CD4-positive, alpha-beta T cell treated with Interleukin-6 for 4 hours (primary cell): ENCODE measurements at places on chromosomes 16 and 17.

GRCh38 chr16:88783391-88784073 lies 1.5 kb downstream of the PIEZO1 start:
- peak; percentile 39 for DNase-seq

GRCh38 chr16:66342294-66342900 lies 24.1 kb upstream of the CDH5 start:
- DNase-seq, result peak; percentile 14

GRCh38 chr16:68737730-68738629 lies 888 bp downstream of the CDH1 start:
- DNase-seq, result no peak

GRCh38 chr17:48131216-48131824 lies 23.8 kb downstream of the SNX11 start:
- peak; percentile 66 for DNase-seq

DNA sequence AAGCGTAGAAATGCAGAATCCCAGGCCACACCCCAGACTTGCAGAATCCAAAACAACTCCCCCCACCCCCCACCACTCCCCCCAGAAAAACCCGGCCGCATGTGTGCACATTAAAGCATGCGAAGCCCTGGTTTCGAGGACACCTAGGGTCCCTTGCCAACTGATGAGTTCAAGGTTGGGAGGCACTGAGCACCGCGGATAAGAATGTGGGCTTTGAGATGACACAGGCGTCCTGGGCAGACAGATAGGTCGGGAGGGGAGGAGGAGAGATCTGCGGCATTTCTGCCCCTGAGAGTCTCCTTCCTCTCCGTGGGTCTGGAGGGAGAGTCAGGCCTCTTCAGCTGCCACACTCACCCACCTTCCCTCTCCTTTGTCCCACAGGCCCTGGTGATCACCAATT lies 98.3 kb downstream of the ABCC1 start:
- DNase-seq, result no peak

GRCh38 chr17:19270704-19271611 lies 33.8 kb downstream of the EPN2 start:
- no peak for DNase-seq

- DNase-seq, result no peak
Observed at GRCh38 chr16:58409316-58409973, 17.2 kb downstream of the GINS3 start.

DNA sequence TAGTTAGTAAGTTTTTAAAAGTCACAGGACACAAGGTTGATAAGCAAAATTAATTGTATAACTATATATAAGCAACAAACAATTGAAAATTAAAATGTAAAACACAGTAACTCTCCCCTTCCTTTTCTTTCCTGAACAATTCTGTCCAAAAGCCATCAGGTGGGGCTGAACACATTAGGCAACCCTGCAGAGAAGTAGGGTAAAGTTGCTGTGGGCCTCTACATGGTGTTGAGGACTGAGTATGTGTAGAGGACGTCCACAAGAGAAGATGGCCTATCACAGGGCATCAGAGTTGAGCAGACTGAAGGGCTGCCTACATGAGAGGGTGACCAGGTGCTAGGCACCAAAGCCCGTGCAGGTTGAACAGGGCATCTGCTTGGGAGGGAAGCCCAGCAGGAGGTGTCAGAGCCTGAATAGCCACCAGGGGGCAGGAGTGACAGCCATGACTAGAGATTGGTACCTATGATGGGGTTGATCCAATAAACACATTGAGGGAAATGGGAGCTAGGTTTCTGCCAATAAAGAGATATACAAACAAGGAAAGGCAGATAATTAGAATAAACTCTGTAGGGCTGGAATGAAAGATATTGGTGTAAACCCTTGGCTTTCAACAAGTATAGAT lies 415.1 kb downstream of the NPIPA8 start:
- peak; percentile 38 for DNase-seq

DNA sequence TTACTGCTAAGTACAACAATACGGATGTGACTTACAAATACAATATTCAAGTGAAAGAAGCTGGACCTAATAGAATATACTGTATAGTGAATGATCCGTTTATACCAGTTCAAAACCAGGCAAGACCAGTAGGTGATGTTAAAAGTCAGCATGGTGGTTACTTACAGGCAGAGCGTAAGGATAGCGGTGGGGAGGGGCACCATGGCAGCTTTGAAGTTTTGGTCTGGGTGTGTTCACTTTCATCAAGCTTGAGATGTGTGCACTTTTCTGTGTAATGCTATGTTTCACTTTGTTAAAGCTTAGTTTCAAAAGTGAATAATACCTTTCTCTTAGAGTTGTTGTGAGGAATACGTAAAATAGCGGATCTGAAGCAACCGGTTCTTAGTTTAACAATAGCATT lies 16.5 kb upstream of the SLC35G3 start:
- peak; percentile 74 for DNase-seq

DNA sequence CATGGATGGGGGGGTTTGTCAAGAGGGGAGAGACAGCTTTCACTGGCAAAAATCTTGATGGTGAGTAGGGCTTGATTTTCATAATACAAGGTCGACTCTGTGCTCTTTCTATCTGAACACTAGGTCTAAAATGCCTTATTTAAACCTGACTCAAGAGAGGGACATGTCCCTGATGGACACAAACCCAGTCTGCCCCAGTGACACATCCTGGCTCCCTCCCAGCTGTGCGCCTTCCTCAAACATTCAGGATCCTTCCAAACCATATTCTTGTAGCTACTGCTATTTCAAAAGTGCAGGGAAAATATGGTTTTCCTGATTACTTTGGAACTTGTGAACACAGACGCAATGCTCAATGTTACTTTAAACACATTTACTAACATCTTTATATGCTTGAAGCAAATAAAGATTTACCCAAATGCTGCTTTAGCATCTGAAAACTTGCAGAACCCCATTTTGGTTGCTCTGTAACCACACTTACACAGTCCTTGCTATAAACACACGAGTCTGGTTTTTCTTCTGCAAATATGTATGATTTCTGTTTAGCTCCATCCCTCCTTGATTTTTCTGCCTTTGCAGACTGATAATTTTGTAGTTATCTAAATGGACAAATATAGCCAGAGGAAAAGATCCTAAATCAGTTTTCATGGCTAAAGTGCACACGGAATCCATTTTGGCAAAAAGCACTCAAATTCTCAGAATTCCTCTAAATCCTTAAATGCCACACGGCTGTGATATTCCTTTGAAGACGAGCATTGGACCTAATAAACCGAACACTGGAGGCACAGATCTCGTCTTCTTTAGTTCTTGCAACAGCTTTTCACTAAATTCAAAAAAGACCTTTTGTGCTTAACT lies 499.9 kb upstream of the ZFHX3 start:
- no peak for DNase-seq

- DNase-seq, result no peak
Observed at GRCh38 chr16:79401782-79402181, 198.8 kb downstream of the MAF start.

GRCh38 chr16:86316967-86317812 lies 193.1 kb upstream of the FOXF1 start:
- no peak for DNase-seq

DNA sequence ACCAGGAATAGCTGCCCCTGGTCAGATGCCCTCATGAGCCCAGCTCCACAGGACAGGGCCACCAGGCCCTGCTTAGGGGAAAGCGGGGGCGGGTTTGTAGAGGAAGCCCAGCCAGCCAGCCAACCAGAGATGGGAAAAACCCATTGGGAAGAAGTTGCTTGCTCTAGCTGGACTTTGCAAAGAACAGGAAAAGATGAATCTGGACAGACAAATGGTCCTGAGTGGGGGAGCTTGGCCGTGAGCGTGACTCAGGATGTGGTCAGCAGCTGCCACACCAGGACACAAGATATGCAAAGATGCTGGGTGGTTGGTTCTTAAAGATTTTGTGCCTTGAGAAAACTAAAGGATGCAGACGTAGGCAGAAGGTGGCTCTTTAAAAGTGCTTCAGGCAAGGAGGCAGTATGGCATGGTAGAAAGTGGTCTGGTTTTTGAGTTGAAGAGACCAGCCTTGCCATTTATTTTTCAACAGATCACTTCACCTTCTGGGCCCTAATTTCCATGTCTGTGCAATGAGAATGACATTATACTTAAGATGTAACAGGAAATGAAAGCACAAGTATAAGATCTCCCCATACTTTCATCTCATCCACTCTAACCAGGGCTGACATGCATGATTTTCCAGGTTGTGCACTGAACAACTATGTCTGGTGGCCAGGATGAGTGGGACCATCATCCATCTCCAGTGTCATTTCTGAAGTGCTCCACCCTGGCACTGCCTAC lies 27.8 kb upstream of the HEATR6 start:
- no peak for DNase-seq

DNA sequence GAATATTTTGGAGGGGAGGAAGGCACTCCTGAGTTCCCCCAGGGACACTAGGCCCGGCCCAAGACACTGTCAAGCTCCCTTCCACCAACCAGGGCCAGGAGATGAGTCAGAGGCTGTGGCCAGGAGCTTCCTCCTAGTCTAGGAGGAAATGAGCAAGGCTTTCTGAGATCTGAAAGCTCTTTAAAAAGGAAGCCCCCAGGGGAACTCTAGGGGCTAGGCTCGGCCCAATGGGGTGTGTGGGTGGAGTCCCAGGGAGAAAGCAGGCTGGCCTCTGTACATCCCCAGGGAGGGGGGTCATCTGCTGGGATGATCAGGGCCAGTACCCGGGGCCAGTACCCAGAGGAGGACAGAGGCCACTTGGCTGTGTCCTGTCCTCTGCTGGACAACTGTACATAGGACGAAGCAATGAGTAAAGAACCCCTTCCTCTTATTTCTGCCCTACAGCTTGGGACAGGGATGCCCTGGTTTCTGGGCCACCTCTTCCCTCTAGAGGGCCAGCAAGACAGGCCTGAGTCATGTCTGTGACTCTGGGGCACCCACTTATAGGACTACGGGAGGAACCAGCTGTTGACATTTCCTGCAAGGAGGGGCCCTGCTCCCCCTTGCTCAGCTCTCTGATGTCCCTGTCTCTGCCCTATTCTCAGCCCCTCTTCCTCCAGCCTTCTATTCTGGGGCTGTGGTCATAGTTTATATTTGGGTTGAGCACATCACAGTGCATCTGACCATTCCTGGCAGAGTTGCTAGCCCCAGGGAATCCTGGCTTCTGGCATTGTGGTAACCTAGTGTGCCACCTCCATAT lies 2.7 kb downstream of the FHOD1 start:
- peak; percentile 84 for DNase-seq

GRCh38 chr16:19883296-19883965 lies 1.2 kb downstream of the GPRC5B start:
- peak; percentile 12 for DNase-seq

- no peak for DNase-seq
Observed at GRCh38 chr16:20122011-20122410, 48.3 kb upstream of the GPR139 start.

- DNase-seq, result no peak
Observed at GRCh38 chr17:5911919-5912318, 158.3 kb upstream of the WSCD1 start.

DNA sequence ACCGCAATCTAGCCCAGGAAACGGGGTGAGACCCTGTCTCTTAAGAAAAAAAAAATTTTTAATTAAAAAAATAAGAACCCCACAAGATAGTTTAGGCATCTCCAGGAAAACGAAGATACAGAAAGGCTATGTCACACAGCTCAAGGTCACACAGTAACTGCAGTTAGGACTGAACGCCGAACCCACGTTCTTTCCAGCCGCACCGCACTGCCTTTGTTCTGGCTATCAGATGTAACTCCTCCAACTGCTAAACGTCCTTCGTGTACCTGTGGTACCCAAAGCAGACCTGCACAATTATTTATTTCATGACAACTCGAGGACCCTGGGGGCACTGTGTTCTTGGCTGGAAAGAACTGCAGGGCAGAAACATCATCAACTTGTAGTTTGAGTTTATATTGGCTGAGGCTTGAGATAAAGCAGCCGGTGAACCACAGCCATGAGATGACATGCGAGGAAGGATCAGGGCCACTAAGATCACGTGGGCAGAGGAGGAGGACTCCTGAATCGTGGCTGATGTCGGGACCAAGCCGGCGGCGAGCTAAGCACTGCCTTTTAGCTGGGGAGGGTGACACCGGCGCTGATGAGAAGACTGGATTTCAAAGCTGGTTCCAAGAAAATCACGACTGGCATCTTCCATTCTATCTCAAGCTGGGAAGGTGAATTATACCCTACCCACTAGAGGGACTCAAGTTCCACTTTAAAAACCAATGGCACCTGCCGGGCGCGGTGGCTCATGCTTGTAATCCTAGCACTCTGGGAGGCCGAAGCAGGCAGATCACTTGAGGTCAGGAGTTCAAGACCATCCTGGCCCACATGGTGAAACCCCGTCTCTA lies 20.7 kb upstream of the MNT start:
- DNase-seq, result no peak

DNA sequence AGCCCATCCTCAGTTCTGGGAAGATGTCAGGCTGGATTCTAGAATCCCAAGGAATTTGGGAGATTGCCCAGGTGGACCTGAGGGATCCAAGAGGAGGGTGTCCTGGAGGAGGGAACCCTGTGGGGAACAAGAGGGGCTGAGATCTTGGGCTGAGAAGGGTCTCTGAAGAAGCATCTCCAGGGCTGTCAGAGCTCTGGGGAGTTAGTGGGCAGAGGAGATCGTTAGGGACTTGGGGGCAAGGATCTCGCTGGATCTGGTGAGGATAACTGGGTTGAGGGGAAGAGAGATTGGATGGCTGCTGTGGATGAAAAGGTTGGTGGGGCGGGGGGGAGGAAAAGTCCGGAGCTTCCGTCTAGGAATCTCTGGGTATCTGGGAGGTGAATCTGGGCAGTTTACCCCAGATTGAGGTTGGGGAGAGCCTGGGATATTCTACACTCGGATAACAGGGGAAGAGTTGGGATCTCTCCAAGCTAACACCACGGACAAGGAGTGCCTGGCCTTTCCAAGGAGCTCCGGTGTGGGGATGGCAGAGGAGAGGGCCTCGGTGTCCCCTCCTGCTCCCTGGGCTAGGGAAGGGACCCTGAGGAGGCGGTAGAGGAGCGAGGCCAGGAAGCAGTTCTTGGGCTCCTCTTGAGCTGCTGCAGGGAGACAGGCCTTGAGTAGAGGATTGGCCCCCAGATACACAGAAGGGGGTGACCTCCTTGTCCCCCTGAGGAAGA lies 1.7 kb downstream of the FBXL19 start:
- no peak for DNase-seq

DNA sequence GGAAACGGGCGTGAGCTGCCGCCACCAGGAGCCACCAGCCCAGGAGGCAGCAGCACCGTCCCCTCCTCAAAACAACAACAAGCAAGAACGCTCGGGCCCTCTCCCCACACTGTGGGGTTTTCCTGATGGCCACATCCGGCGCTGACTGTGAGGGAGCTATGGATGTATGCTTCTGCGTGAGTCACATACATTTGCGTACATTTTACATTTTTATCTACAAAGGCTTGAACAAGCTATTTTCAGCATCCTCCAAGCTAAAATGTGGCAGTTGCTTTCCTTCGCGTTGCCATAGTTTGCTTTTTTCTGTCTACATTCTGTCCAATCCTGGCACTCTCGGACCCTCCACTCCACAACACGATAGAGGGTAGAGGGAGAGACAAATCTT lies 2.0 kb upstream of the ABR start:
- no peak for DNase-seq
